ENCODE measurements at places on chromosomes 1 and 21.

- no peak for DNase-seq
Measured at GRCh38 chr1:24020470-24020869, 40.3 kb upstream of the SRSF10 start.

GRCh38 chr1:235588916-235589515, 60.6 kb downstream of the GNG4 start:
- no peak for DNase-seq

GRCh38 chr1:97906567-97907241, 14.1 kb downstream of the DPYD start:
- no peak for DNase-seq

DNA sequence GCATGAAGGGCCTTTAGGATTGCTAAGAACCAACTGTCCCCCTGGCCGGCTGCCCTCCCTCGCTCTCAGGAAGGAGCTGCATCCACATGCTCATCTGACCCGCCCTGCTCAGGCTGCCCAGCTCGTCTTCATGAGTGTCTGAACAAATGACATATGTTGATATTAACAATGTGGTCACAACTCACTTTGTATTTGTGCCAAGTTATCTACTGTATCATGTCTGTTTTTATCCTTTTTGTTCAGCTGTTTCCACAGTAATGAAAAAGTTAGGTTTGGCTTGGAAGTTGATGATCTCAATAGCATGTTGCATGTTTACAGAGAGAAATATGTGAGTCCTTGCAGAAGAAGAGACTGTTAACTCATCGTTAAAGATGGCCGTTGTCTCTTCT, 75.1 kb downstream of the PHTF1 start:
- no peak for DNase-seq

DNA sequence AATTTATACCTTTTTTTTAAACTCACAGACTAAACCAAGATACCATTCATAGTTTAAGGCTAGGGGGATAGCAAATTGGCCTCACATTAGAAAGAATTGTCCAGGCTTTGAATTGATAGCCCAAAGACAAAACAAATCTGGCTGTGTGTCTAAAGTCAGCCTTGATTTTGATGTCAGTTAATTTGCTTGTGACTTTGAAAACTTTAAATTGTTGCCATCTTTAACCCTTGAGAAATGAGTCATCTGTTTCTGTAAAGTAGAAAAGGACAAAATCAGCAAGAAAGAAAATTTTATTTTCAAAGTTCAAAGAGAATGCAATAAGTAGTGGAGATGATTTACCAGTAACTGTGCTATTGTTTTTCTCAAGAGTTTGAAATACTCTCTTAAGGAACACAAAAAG, 184.5 kb downstream of the RGS7 start:
- DNase-seq, result no peak

DNA sequence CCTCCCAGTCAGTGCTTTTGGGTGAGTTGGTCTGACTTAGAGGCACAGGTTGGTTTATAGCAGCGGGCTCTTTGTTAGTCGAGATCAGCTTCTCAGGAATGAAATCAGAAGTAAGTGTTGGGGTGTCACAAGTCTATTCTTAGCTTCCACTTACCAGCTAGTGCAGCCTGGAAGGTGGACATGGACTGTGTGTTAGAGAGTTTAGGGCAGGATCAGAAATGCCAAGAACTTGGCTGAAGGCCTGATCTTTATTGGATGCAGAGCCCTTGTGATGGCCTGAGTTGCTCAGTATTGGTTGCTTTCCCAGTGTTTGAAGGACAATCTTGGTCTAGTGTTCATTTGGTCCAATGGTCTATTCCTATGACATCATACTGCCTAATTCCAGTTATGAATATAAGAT, 377.0 kb upstream of the USP24 start:
- no peak for DNase-seq

- DNase-seq, result no peak
Measured at GRCh38 chr1:179095377-179095776, 13.5 kb downstream of the TOR3A start.

- no peak for DNase-seq
Measured at GRCh38 chr1:14302025-14302424, 296.5 kb upstream of the KAZN start.

DNA sequence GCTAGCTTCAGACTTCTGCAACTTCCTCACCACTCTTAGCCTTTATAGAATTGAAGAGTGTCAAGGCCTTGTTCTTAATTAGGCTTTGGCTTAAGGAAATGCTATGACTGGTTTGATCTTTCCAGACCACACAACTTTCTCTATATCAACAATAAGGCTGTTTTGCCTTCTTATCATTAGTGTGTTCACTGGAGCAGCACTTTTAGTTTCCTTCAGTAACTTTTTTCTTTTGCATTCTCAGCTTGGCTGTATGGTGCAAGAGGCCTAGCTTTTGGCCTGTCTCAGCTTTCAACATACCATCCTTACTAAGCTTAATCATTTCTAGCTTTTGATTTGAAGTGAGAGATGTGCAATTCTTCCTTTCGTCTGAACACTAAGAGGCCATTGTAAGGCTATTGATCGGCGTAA, 8.6 kb downstream of the PRKACB start:
- no peak for DNase-seq

- DNase-seq, result no peak
Measured at GRCh38 chr1:60894741-60895140, 187.6 kb upstream of the NFIA start.

- no peak for DNase-seq
Measured at GRCh38 chr1:235090406-235091069, 38.1 kb downstream of the TOMM20 start.

DNA sequence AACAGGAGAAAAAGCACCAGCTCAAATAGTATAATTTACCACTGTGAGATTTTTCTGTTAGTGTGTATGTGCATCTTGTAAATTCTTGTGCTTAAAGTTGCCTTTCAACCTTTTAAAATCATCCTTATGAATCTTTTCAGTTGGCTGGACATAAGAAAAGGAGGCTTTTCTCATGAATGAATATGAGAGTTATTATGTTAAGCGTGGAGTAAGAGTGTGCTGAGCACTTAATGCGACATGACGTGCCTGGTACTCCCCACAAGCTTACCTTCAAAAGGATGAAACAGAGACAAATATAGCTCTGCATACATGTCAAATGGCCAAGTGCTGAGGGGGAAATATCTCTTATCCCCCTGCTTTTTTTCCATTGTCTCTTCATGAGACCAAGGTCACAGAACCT, 85.3 kb upstream of the ADGRL2 start:
- no peak for DNase-seq

GRCh38 chr1:215661033-215661432, 93.9 kb downstream of the KCTD3 start:
- no peak for DNase-seq

DNA sequence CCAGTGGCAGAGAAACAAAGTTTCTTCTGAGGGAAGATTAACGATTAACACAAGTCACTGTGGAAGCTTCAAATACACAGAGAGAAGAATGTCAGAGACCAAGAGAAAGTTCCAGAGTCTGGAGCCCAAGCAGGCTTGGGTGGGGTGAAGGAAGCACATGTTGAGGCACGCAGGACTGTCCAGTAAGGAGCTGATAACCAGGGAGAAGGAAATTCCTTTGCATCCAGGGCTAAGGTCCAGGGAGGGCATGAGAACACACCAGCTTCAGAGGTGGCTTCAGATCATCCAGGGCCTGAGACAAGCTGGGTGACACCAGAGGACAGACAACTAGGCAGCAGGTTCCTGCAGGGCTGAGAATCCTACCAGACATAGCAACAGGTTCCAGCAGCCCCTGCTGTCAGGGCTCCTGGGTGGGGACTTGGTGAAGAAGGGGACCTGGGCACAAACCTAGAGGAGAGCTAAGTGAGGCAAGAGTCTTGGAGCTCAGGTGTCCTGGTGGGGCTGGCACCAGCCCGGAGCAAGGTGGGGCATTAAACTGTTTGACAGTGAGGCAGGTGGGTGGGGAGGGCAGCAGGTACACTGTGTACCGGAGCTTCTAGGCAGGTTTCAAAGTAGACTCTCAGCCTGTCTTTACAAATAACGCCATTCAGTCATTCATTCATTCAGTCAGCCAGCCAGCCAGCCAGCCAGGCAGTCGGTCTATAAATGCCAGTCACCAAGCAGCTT, 2.6 kb upstream of the SPRR1A start:
- DNase-seq, result no peak

DNA sequence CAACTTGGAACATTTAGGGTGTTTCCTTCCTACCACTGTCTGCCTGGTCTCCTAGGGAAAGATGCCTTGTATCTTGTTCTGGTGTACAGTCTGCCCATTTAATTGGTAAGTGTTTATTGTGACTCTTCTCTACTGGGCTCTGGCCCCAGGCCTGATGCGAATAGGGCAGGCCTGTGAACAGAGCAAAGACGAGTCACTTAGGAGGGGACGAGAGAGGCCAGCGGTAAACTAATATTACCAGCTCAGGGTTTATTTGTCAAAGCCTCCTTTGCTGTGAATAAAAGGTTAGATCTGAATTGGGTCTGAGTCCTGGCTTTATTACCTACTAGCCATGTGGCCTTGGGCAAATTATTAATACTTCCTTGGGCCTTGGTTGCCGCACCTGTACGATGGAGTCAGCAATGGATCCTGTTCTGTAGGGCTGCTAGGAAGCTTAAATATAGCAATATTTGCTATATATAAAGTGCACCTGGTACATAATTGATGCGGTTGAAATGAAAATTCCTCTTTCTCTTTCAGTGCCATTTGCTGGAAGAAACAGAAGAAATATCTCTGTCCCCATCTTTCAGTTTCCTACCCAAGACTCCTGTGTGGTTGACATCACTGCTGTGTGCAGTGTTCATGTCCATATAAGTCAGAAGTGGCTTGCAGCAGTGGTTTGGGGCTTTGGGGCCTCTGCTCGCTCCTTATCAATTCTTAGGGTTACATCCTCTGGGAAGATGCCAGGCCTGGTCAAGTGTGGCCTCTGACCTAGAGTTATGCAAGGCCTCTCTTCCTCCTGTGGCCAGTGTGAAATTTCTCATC, 32.4 kb downstream of the MAPKAPK2 start:
- no peak for DNase-seq

GRCh38 chr1:227273557-227273956, 44.7 kb downstream of the CDC42BPA start:
- DNase-seq, result no peak

- DNase-seq, result no peak
Measured at GRCh38 chr1:218557731-218558130, 212.6 kb downstream of the TGFB2 start.

GRCh38 chr21:45410151-45410864, 5.3 kb downstream of the COL18A1 start:
- no peak for DNase-seq

- DNase-seq, result no peak
Measured at GRCh38 chr1:154490317-154490716, 11.7 kb upstream of the TDRD10 start.

DNA sequence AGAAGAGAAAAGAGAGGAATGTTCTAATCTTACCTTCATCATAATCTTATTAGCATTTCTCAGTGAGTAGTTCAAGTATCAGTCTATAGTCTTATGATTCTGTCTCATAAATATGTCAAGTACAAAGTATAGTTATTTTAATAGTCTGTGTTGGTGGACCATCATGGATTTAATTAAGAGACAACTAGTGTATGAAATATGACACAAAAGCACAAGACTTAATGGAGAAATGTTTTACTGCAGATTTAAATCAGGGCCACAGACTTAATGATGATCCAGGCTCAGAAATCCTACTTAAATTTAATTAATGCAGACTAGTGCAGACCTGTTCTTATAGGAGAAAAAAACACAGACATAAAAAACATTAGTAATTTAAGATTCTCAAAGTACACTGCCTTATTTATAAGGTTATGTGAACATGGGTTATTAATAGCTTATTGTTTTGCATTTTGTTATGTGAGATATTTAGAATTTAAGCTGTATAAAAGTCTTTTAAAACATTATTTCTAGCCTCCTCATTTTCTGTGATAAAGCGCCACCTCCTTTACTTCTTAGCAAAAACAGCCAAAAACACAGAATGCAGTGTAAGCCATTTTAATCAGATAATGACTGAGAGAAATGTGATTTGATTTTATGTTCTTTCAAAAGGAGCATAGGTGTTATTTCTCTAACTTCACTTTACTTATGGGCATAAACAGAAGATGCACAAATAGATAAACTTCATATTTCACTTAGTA, 255.0 kb upstream of the SNX7 start:
- no peak for DNase-seq

- DNase-seq, result no peak
Measured at GRCh38 chr1:17566892-17567291, 27.4 kb downstream of the ARHGEF10L start.

DNA sequence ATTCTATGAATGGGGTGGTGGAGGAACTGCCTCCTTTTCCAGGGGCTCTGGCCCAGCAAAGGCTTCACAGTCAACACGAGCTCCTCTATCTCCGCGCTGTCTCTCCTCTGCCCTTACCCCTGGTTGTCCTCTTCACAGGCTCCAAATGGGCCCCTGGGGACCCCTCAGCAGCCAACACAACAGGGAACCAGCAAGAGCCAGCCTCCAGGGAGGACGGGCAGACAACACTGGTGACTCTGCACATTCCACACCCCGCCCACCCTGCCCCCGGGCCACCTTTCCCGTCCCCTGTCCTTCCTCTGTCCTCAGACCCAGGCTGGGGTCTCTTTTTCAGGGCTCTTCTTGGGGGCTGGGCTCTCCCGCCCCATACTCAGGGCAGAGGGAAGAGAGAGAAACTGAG, 17.5 kb upstream of the ETV3 start:
- no peak for DNase-seq

DNA sequence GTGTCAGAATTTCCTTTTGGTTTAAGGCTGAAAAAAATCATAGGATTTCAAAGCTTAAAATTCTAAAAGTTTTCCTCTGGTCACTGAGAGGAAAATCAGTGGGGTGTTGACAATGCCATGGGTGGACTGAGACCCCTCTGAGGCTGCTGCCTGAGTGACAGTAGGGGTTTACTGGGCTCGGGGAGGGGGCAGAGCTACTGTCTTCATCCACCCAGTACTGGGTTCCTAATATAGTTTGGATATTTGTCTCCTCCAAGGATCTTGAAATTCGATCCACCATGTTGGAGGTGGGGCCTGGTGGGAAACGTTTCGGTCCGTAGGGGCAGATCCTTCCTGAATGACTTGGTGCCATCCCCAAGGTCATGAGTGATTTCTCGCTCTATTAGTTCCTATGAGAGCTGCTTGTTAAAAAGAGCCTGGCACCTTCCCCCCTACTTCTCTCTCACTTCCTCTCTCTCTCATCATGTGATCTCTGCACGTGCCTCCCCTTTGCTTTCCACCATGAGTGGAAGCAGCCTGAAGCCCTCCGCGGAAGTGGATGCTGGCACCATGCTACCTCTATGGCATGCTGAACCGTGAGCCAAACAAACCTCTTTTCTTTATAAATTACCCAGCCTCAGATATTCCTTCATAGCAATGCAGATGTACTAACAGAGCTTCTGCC, 72.3 kb downstream of the MAP10 start:
- DNase-seq, result no peak

- DNase-seq, result no peak
Measured at GRCh38 chr1:64183395-64184002, 19.9 kb upstream of the UBE2U start.

- DNase-seq, result no peak
Measured at GRCh38 chr1:145916745-145917144, 1.8 kb downstream of the PEX11B start.

GRCh38 chr1:20666804-20667203, 5.6 kb upstream of the DDOST start:
- peak; percentile 15 for DNase-seq

DNA sequence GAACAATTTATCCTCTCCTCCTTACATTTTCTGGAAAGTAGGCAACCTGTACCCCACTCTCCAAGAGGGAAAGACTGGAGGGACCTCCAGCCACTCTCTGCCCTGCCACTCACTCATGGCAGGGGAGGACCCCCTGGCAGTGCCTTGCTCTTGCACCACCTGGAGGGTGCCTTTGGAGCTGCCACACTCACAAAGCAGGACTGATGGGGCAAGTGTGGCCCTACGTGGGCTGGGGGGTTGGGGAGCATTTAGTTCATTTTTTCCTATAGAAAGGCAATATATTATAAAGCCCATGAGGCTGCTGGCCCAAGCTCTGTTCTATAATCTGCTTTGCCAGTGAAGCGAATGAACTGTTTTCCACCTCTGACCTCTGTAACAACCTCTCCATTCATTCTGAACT, 50.3 kb downstream of the GPR161 start:
- no peak for DNase-seq

Measured in keratinocyte (primary cell).